ENCODE measurements at places on chromosomes 3 and 15.

DNA sequence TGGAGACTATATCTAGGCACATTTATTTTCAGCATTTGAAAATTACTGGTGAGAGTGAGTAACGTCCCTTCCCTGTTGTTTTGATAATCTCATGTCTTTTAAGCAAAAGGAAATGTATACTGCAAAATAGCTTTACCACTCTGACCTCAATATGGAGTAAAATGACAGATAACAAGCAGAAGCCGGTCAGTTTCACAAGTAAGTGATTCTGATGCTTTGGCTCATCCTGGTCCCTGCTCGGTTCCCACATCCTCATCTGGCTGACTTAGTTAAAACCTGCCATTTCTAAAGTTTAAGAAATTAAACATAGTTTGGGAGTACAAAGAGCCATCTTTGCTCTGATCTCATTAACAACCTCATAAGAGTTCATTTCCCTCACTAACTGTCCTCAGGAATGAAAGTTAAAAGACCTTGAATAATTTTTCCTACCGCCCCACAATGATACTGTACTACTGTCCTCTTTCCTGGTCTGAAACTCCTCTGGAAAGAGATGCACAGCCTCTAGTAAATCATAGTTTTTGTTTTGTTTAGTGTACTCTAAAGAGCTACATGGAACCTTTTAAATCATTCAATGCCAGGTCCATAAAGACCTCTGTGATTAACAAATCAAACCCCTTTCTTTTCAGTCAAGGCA is 72.3 kb upstream of the ICE2 start:
- no peak for DNase-seq

- no peak for DNase-seq
Measured at GRCh38 chr3:13878281-13879101, 1.4 kb downstream of the WNT7A start.

GRCh38 chr15:68445351-68445750 is 13.4 kb upstream of the ITGA11 start:
- no peak for DNase-seq

GRCh38 chr3:54225841-54226528 is 103.6 kb downstream of the CACNA2D3 start:
- no peak for DNase-seq

DNA sequence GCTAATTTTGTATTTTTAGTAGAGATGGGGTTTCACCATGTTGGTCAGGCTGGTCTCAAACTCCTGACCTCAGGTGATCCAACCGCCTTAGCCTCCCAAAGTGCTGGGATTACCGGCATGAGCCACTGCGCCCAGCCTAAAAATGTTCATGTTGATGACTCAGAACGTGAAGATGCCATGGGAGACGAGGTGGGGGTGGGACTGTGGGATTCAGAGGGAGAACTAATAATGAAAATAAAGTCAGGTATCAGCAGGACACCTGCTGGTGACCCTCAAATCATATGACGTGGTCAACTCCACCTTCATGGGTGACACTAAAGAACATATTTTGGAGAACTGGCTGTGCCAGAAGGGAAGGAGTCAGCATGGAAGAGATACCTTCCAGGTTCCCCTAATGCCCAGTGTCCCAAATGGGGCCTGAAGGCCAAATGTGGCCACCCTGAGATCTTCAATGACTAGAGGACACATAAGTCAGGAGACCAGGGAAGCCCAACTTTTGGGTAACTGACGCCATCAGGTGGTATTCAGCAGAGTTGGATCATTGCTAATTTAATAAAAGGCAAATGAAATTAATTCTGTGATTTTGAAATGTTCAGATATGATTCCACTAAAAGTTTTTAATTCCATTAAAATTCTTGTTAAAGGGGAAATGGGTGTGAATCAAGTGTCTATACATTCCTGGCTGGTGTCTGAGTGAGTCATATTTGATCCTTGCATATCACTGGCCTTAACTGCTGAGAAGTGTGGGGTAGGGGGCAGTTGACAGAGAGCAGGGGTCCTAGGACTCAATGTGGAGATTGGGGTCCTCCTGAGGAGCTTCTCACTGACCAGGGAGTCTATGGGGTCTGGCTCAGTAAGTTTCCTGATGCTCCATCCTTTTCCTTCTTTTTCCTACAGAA is 88.6 kb upstream of the GSK3B start:
- no peak for DNase-seq

- no peak for DNase-seq
Measured at GRCh38 chr3:70517124-70517890, 204.9 kb upstream of the MDFIC2 start.

- no peak for DNase-seq
Measured at GRCh38 chr3:119195911-119196310, 22.5 kb downstream of the UPK1B start.

DNA sequence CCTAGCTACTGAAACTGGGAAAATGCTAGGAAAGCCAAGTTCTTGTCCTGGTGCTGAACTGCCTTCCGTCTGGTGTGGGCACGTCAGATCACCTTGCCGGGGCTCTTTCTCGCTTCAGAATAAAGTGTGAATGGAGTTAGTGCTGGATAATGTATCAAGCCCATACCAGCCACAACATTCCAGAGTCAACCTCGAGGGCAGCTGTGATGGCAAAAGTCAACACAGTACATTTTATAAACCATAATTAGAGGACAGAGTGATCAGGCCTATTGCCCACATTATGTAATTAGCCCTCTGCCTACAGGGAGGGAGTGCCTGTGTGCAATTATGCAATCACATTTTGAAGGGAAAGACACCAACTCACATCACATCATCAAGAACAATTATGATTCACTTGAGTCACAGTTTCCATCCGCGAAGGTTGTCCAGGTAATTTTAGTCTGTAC is 165.2 kb downstream of the RORA start:
- DNase-seq: peak; percentile 27

DNA sequence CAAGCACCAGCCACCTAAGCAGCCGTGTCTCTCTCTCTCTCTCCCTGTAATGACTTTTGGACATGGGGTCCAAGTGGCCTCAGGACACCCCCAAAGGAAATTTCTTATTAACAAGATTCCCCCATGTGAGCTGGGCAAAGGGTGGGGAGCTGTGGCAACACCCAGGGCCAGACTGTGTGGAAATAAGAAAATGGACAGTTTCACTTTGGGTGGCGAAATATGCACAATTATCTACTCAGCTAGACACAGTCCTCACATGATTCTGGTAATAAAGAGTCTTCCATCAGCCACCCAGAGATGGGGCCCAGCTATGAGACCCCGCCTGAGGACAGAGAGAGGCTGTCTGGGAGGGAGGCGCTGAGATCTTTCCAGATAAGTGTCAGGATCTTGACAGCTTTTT is 96.8 kb upstream of the TPM1 start:
- DNase-seq: no peak

- no peak for DNase-seq
Measured at GRCh38 chr3:105982207-105982606, 113.4 kb upstream of the CBLB start.

DNA sequence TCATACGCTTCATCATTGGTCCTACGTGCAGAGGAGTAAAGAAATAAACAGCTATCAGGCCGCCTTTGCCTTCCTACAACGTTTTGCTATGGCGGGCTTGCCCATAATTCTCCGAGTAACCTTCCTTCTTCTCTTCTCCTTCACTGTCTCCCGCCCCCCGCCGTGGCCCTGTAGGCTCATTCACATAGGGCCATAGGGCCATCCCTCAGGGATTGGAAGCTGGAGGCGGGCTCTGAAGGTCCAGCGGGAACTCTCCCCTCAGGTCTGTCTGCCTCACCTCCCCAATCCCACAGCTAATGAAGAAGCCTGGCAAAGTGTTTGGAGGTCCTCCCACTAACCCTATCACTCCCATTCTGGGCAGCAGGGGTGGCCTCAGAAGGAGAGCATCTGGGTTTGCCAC is 43.6 kb downstream of the SEMA5B start:
- DNase-seq: no peak

DNA sequence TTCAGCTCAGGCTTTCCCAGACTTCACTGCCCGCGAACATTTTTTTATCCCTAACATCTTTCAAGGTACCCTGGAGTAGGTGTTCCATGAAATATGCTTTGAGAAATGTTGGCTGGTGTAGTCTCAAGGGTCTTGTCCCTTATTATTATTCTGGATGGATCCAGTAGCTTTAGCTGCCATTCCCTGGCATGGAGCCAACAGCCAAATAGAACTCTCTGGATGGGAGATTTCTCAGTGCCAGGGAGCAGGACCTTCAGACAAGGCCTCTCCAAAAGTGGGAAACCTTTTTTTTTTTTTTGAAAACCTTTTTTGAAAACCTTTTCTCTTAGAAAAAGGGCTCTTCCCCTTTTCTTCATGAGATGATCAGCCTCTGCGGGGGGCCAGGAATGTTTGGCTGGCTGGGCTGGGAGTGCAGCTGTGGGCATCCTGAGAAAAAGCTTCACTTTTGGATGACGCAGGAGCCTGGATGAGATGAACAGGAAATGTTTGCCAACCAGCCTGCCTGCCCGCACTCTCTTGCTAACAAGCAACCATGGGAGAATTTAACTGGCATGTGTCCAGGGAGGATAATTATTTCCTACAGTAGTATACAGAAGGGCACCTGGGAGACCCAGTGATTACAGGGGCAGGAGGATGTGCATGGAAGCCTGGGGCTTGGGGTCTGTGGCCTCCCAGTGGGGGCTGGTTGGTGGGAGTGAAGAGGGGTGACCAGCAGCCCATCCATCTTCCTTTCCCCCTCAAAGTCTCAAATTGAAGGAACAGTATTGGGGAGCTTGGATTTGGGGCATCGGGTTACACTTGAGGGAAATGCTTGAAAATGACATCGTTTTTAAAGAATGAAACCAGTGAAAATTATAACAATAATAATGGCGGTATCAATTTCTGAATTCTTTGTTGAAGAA is 109.1 kb upstream of the LRIG1 start:
- peak; percentile 71 for DNase-seq

GRCh38 chr3:46196261-46196957 is 11.7 kb downstream of the CCR1 start:
- no peak for DNase-seq

GRCh38 chr3:177330779-177331178 is 133.5 kb upstream of the TBL1XR1 start:
- DNase-seq: no peak

- no peak for DNase-seq
Measured at GRCh38 chr3:121995161-121996137, 26.6 kb downstream of the ILDR1 start.

DNA sequence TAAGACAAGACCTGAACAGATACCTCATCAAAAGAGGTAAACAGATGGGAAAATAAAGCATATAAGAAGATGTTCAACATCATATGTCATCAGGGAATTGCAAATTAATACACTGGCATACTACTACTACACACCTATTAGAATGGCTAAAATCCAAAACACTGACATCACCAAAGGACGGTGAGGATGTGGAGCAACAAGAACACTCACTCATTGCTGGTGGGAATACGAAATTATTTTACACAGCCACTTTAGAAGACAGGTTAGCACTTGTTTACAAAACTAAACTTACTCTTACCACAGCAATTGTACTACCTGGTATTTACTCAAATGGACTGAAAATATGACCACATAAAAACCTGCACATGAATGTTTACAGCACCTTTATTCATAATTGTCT is 119.6 kb downstream of the GSK3B start:
- DNase-seq: no peak

DNA sequence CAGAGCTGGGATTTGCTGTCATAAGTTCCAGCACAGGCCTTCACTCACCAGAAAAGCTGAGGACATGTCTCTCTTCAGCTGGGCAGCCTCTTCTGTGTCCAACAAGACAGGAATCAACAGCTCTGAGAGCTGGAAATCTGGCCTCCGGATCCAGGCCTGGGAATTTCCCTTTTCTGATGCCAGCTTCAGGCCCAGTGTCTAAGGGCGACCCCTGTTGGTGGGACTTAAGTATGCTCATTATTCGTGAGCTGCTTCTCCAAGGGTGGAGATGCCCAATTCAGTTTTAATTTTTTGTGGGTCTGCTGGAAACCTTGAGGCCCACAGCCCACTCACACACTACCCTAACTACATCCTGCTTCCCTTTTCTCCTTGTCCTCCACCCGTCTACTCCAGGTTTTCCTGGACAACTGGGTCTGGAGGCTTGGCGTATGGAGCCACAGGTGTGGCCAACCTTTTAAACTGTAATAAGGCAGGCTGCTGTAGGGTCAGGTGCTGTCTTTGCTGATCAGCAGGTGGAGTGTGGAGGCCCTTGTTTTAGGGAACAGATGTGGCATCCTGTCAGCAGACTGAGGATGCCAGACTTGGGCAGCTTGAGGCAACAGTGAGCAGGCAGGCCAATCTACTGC is 2.6 kb upstream of the CEMIP start:
- DNase-seq: no peak

GRCh38 chr15:71187526-71187925 is 72.3 kb downstream of the THSD4 start:
- no peak for DNase-seq

- DNase-seq: no peak
Measured at GRCh38 chr15:64144192-64144564, 7.4 kb upstream of the SNX22 start.

GRCh38 chr3:186534113-186534669 is 10.0 kb downstream of the CRYGS start:
- no peak for DNase-seq

GRCh38 chr3:186511245-186511644 is 32.9 kb downstream of the CRYGS start:
- no peak for DNase-seq

DNA sequence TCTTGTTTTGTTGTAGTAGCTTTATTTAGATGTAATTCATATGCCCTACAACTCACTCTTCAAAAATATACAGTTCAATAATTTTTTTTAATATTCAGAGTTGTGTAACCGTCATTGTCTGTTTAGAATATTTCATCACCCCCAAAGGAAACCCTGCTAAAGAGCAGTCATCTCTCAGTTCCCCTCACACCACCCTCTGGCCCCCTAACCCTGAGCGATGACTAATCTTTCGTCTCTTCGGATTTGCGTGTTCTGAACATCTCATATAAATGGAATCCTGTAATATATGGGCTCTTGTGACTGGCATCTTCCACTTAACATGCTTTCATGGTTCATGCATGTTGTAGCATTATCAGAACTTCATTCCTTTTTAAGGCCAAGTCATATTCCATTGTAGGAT is 183.8 kb downstream of the ATG7 start:
- no peak for DNase-seq

GRCh38 chr3:9779721-9780457 is 10.1 kb upstream of the CAMK1 start:
- no peak for DNase-seq

- DNase-seq: no peak
Measured at GRCh38 chr3:13194285-13195209, 121.3 kb upstream of the IQSEC1 start.

- no peak for DNase-seq
Measured at GRCh38 chr15:47796339-47796738, 79.0 kb downstream of the SEMA6D start.

DNA sequence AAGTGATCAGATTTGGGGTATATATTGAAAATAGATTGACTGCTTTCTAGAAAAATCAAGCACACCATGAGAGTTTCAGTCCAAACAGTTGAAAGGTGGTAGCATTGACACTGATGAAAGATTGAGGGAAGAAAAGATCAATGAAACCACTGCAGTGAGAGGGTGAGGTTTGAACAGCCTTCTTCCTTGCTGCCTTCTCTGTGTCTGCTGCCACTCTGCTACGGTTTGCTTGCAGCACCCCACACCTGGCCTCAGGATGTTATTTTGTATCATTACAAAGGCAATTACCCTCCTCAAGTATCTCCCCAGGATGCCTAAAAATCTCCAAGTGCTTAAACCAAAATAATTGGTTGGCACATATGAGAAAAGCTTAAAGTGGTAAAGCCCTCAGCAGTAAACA is 683.6 kb upstream of the ARPP21 start:
- DNase-seq: no peak
